Parietal lobe (tissue), 2 donors: ENCODE measurements at places on chromosomes 7 and 10. TPM values are rescaled to one million over a fixed set of nuclear protein-coding genes. Genes with fewer than 3 reads are reported as not detected.

CTNNA3 gene
- 6.9 TPM for total RNA-seq

ATP5F1C gene
- 258 TPM for total RNA-seq

DENND2A gene
- total RNA-seq: 29.4 TPM

THSD7A gene
- total RNA-seq: 41.6 TPM

NPFFR1 gene
- total RNA-seq: 1.3 TPM

C10orf62 gene
- not detected for total RNA-seq

TCERG1L gene
- 1.3 TPM for total RNA-seq

ENTPD1 gene
- 8.8 TPM for total RNA-seq

FXYD4 gene
- total RNA-seq: not detected

ZSCAN25 gene
- total RNA-seq: 33.8 TPM

PON1 gene
- not detected for total RNA-seq

CHAT gene
- 0.63 TPM for total RNA-seq

SYNPO2L gene
- total RNA-seq: not detected

SLC13A4 gene
- 0.63 TPM for total RNA-seq

ADARB2 gene
- 8.8 TPM for total RNA-seq

LRRN3 gene
- 117 TPM for total RNA-seq

UCN3 gene
- not detected for total RNA-seq

ODAD2 gene
- 1.3 TPM for total RNA-seq

ANKIB1 gene
- total RNA-seq: 122 TPM

MKI67 gene
- total RNA-seq: 8.5 TPM

AKR1B15 gene
- total RNA-seq: not detected

CUTC gene
- 17.5 TPM for total RNA-seq
